ENCODE measurements at places on chromosomes 4 and X. TPM values are rescaled to one million over a fixed set of nuclear protein-coding genes. Genes with fewer than 3 reads are reported as not detected.

DNA sequence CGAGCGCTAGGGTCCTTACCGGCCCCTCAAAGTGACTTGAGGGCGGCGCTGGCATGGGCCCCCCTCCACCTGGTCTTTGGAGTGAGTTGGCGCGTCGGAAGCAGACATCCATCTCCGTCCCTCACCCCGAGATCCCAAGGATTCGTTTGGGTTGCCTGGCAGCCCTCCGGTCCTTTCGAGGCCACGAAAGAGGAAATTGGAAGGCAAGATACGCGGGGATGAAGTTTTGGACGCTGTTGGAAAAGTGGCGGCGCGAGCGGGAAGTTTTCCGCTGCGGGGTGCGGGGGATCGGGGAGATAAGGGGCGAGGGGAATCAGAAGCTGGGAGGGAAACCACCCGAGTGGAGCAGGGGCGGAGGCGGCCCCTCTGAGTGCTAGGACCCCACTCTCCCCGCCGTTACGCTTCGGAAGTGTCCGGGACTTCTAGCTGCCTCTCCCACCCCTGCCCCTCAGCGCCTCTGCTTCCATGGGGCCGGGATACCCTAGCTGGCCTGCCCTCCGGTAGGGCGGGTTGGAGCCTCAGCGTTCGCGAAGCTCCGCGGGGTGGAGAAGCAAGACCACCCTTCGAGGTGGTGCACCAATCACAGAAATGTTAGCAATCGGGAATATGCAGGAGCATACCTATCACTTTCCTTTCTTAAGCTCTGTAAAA lies 57.8 kb downstream of the FRMPD3 start:
- no peak for DNase-seq

GRCh38 chr4:168656055-168656660 lies 159.3 kb downstream of the PALLD start:
- DNase-seq: no peak

AKAP4 gene
- total RNA-seq: not detected

GLUD2 gene
- total RNA-seq: 0.35 TPM

DNA sequence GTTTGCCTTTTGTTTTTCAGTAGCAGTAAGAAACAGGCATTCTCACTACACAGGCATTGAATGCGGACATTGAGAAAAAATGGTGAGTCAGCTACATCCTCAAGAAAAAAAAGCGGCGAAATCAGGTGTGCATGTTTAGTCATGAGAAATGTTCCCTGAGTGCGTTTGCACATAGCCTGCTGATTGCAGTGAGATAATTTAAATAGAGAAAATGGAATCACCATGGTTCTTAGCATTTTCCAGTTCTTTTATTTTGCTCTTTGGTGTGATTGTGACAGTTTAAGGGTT lies 54.1 kb upstream of the CLDN34 start:
- no peak for DNase-seq

- peak; percentile 79 for DNase-seq
These were observed 61.0 kb downstream of the SEPSECS start for GRCh38 chr4:25098964-25099891.

- no peak for DNase-seq
These were observed 275.2 kb downstream of the SPRY1 start for GRCh38 chr4:123671636-123672404.

TRIM75 gene
- total RNA-seq: 0.87 TPM

- no peak for DNase-seq
These were observed 121.3 kb downstream of the PRKX start for GRCh38 chrX:3592184-3592583.

GRCh38 chr4:110904435-110905065 lies 281.7 kb upstream of the PITX2 start:
- DNase-seq: no peak

TMEM255A gene
- total RNA-seq: not detected

- no peak for DNase-seq
These were observed 309.9 kb downstream of the DHX15 start for GRCh38 chr4:24274381-24274941.

- no peak for DNase-seq
These were observed 599.9 kb upstream of the IGFBP7 start for GRCh38 chr4:57710053-57710452.

DNA sequence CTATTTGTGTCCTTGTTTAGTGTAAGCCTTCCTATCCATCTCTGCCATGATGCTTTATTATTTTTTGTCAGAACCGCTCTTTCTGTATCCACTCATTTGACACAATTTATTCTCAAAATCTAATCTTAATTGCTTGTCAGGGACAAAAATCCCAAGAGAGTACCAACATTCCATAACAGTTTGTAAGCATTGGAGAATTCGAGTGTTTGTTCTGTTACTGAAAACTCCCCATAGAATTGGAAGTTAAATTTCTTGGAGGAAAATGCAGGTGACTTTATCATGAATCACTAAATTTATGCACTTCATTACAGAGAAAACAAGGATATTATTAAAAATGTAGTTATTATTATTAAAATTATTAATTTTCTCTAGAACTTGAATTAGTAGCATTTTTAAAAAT lies 1986.1 kb downstream of the ARAP2 start:
- DNase-seq: no peak

GRCh38 chr4:26334366-26334765 lies 13.6 kb downstream of the RBPJ start:
- DNase-seq: no peak

DNA sequence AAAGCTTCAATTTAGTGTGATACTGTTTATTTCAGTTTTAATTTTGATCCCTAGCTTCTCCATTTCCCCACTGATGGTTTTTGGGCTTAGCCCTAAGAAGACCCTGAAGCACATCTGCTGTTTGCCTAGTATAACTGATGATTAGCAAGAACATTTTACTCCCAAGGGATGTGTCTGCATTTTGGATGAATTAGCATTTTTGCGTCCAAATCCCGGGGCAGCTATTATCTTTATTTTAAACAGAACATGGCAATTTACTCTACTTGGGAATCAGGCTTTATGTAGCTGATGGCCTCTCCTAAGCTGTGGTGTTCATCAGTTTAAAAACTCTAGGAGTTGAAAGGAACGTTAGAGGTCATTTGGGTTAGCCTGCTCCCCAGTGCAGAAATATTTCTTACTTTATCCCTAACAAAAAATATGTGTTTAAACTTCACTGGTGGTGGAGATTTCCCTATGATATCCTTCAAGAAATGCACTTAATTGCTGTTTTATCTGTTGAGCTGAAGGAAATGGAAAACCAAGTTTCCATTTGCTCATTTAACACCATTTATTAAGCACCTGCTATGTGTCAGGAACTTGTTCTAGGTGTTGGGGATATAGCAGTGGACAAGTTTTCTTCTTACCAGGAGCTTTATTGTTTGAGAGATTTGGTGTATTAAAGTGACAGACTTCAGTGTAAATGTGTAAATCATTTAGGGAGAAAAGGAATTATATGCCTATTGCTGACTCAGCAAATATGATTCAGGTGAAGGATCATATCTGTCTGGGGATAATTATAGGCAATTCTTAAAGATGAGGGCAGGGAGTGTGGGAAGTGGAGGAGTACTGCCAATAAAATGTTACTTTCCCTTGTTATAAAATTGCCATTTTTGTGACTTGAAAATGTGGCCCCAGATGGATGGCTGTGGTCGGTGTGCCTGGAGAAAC lies 3.4 kb downstream of the SEPTIN11 start:
- DNase-seq: no peak

DNA sequence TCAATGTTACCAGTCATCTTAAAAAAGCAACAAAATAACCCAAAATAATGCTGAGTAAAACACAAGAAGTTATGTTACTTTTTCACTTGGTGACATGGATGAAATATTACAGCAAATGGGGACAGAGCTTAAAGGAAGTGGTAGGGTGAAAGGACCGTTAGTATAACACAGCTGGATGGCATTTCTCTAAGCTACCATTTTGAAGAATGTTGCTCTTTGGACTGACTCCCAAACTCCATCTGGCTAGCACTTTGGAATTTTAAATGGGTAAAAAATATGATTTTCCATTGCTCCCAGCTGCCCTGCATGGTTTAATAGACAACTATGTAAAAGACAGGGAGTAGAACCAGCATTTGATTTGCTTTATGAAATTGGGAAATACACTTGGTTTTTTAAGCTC lies 27.6 kb downstream of the CLCN5 start:
- no peak for DNase-seq

DNA sequence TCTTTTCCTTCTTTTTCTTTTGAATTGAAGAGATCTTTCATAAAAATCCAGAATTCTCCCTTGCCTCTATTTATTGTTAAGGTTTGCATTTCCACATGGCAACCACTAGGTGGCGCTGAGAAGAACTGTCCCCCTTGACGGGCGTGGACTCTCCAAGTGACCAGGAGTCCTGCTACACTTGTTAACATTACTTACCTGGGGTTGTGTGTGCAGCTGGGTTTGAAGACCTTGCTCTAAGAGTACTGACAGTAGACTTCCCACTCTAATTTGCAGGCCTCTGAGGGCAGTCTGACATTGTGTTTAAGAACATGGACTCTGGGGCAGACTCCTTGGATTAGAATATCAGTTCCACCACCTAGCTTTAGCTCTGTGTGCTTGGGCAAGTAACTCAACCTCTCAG lies 52.8 kb downstream of the GPRIN3 start:
- DNase-seq: peak; percentile 73

CXorf65 gene
- 0.28 TPM for total RNA-seq

DNA sequence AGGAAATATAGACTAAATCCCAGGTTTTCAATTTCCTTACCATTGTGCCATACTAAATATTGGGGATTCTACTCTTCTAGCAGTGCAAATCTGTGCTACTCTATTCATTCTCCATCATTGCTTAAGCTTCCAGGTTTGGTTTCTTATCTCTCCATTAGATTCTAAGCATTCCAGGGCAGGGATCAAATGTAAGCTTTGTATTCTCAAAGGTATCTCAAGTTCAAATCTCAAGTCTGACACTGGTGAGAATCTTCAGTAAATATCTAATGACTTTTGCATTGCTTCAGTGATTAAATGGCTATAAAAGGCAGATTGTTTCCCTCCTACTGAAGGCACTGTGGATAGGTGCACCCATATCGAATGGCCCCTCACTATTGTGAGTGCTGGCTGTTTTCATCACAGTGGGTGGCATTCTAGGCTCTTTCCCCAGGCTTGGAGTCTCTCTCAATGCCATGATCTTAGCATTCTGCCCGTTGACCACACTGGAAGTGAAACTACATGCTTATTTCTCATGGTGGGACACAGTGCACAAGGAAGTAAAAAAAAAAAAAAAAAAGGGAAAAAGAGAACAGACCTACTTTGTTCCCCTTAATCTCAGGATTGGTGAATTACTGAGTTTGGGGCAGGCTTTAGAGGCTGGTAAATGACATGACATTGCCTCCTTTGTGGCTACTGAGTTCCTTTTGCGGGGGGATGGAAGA lies 28.7 kb downstream of the FAM9C start:
- peak; percentile 72 for DNase-seq

CITED1 gene
- total RNA-seq: 8.1 TPM

- DNase-seq: no peak
These were observed 64.5 kb upstream of the BMP2K start for GRCh38 chr4:78711676-78712075.

- no peak for DNase-seq
These were observed 763.7 kb downstream of the PDHA2 start for GRCh38 chr4:96603641-96604040.

RAB9A gene
- total RNA-seq: 35.5 TPM

DNA sequence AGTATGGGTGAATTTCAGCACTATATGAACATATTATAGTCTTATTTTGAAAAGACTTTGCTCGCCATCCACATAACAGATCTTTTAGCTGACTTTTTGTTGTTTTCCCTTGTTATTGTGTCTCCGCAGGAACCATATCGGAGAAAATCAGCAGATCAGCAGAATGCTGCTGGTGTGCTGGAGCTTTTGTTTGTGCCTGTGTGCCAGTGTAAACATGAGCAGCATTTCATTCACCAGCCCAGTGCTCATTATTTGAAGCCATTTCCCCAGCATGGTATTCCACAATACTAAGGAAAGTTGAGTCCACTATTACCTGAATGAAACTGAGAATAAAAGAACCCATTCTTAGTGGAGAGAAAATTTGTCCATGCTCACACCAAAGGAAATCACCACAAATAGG lies 261.8 kb upstream of the ARX start:
- DNase-seq: no peak

DNA sequence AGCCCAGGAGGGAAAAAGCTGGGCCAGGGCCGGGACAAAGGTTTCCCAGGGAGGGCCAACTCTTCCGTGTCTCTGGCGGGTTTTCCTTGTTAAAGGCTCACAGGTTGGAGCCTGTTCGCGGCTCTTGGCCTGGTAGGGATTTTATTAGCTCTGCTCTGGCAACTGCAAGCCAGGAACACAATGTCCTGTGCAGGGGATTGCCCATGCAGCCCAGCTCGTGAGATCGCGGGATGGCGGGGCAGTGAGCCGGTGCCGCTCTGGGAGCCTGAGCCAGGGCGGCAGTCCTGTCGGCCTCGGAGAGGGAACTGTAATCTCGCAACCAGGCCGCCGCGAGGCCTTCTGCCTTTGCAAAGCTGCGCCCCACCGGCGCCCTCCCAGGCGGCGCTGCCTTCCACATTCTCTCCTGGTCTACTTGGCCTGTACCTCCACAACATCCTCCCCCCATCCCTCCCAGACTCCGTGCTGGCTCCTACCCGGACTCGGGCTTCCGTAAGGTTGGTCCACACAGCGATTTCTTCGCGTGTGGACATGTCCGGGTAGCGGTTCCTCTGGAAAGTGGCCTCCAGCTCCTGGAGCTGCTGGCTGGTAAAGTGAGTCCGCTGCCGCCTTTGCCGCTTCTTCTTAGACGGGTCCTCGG lies 2.1 kb downstream of the PITX2 start:
- DNase-seq: peak; percentile 87

MAGEA10 gene
- total RNA-seq: not detected

GRCh38 chrX:112190646-112191045 lies 108.1 kb upstream of the TRPC5 start:
- DNase-seq: no peak

CCNA2 gene
- total RNA-seq: 226 TPM

- no peak for DNase-seq
These were observed 53.2 kb downstream of the ACSL4 start for GRCh38 chrX:109679820-109680219.

GRCh38 chr4:163110442-163110841 lies 56.2 kb downstream of the NAF1 start:
- DNase-seq: no peak

GRCh38 chr4:110518889-110519490 lies 43.0 kb downstream of the ENPEP start:
- DNase-seq: peak; percentile 62

RNF113A gene
- total RNA-seq: 51.9 TPM

CPLX1 gene
- total RNA-seq: 0.28 TPM

SMARCA1 gene
- 82.0 TPM for total RNA-seq

- DNase-seq: no peak
These were observed 4.3 kb downstream of the MAEA start for GRCh38 chr4:1293991-1294390.

DNA sequence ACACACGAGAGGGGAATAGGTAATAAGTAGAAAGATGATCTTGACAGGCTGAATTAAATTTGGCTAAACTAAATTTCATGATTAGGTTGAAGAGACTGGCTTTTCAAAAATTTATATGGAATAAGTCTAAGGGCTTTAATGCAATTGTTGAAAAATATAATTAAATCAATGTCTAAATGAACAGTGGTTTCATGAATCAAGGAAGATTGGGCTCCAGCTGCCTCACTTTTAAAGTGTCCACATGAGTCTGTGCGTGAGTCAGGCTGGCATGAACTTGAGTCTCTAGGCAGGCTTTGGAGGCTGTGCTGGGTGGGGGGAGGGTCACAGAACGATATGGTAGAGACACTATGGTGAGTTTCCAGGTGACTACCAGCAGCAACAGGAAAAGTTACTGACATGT lies 111.9 kb downstream of the SORBS2 start:
- DNase-seq: no peak

- DNase-seq: no peak
These were observed 66.8 kb upstream of the SH3RF1 start for GRCh38 chr4:169337510-169337909.

TMPRSS11B gene
- not detected for total RNA-seq

- peak; percentile 39 for DNase-seq
These were observed 10.5 kb upstream of the RTL5 start for GRCh38 chrX:72142094-72142793.

- DNase-seq: no peak
These were observed 65.7 kb downstream of the SERPINA7 start for GRCh38 chrX:105972690-105973386.

Measured in SJCRH30 (cell line).